ENCODE measurements at places on chromosomes 2 and 18.

DNA sequence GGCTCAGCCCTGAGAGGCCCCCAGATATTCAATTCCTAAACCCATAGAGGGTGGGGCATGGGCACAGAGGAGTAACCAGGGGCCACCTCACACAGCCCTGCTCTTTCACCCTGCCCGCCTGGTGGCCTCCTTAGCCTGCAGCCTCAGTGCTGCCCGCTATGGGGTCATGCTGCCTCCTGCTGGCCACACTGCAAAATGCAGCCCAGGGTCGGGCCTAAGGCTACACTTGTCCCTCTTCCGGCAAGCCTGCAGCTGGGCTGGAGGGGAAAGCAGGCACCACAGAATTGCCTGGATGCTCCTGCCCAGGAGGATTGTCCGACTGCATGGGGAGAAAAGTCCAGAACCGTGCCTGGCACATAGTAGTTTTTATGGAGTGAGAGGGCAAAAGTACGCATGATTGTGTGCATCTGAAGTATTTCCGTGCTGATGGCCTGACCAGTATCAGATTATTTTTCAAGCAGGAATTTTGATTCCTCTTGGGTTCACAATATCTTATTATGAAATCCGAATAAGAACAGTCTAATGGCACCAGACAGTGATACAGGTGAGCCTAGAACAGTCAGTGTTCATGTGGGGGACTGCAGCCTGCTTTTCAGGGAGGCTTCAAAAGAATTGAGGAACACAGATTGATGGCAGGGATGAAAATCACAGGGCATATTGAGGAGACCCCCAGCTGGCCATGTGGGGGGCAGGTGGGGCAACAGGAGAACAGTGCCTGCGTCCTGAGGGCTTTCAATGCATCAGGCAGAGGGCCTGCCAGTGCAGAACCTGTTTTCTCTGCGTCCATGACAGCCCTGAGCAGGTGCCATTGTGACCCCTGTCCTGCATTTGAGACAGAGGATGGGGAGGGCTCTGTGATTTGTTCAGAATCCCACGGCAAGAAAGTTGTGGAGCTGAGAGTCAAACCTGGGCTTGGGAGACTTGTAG is 51.2 kb upstream of the ALPP start:
- peak; percentile 58 for DNase-seq

DNA sequence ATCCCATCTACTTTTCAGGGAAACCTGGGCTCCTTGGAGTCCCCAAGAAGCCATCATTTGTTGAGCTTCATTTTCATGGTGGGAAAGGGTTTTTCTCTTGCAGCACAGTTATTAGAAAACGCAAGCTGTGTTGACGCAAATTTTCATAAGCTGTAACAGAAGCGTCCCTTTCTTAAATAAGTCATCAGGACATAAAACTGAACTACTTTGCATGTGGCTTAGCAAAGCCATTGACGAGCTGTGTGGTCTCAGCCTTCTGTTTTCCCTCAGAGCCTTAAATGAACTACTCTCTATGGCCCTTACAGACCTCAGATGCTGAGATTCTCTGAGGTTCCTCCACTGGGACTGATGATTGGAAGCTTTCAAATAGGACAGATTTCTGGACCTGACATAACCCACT is 85.1 kb downstream of the ARL4C start:
- no peak for DNase-seq

DNA sequence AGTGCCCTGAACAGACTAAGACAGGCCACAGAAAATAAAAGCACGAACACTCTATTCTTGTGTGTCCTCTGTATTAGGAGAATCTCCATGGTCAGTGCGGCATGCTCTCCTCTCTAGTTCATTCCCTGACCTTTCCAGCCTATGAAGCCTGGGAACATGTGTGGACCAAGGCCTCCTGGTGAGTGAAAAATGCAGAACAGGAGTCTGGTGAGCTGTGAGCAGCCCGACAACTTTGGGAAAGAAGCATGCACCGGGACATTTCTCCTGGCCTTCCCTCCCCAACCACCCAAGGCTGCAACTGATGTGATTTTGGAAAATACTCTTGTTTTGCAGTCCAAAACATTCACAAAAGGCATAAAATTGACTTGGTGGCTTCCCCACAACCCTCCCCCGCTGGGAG is 878.3 kb upstream of the ID2 start:
- no peak for DNase-seq

DNA sequence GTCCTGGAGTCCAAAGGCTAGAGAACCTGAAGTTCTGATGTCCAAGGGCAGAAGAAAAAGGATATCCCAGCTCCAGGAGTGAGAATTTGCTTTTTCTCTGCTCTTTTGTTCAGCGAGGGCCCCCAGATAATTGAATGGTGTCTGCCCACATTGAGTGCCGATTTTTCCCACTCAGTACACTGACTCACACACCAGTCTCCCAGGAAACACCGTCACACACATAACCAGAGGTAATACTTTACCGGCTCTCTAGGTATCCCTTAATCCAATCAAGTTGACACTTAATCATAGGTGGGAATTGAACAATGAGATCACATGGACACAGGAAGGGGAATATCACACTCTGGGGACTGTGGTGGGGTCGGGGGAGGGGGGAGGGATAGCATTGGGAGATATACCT is 161.5 kb downstream of the WDR7 start:
- no peak for DNase-seq

- no peak for DNase-seq
These were observed 77.3 kb downstream of the POLE4 start for GRCh38 chr2:75035444-75036353.
